ENCODE measurements at places on chromosomes 2 and 18.

GRCh38 chr2:8605351-8606065, 76.3 kb upstream of the ID2 start:
- DNase-seq = no peak

- no peak for DNase-seq
Measured at GRCh38 chr18:75455249-75456198, 28.0 kb upstream of the SMIM21 start.

- no peak for DNase-seq
Measured at GRCh38 chr18:23113576-23113975, 21.7 kb upstream of the CABLES1 start.

- no peak for DNase-seq
Measured at GRCh38 chr18:77114415-77115191, 18.0 kb downstream of the MBP start.

DNA sequence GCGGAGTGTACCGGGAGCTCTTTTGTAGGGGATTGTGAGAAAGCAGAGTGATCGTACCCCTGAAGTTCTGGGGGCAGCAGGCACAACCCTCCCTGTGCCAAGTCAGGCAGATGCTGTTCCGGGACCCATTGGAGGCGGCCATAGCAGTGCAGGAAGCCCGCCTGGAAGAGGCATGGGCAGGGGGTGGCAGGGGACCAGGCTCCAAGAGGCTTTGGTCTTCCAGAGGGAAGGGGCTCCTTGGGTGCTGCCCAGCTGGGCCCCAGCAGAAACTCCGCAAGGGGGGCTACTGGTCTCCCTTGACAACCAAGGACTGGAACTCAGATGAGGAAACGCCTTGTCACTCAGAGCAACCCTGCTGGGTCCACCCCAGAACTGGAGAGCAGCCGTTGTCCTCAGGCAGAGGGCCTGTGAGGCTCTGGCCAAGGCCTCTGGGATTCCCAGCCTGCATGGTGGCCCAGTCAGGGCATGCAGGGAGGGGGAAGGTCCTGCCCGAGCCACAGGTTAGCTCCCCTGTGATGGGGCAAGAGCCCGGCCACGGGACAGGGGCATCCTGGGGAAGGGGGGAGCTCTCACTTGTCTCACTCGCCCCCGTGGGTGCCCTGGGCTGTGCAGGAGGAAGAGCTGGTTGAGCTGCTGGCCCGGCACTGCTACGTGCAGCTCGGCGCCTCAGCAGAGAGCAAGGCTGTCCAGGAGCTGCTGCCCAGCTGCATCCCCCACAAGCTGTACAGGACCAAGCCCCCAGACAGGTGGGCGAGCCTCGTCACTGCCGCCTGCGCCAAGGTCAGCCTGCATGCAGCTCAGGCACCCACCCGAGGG, 21.0 kb upstream of the GPR17 start:
- DNase-seq = no peak

- DNase-seq = no peak
Measured at GRCh38 chr2:189543367-189543766, 37.2 kb downstream of the SLC40A1 start.

GRCh38 chr2:127676906-127677305, 1.6 kb upstream of the LIMS2 start:
- no peak for DNase-seq

- no peak for DNase-seq
Measured at GRCh38 chr2:67835266-67835665, 227.5 kb downstream of the C1D start.

- DNase-seq = no peak
Measured at GRCh38 chr2:12341920-12342319, 374.8 kb upstream of the TRIB2 start.

GRCh38 chr2:234304950-234305349, 191.9 kb downstream of the ARL4C start:
- DNase-seq = no peak

GRCh38 chr18:74784752-74785151, 187.1 kb downstream of the ZNF407 start:
- no peak for DNase-seq

GRCh38 chr2:180676520-180677025, 303.8 kb upstream of the UBE2E3 start:
- DNase-seq = no peak

GRCh38 chr18:61939046-61939674, 46.4 kb upstream of the RNF152 start:
- no peak for DNase-seq

GRCh38 chr2:18445433-18446320, 114.8 kb downstream of the RDH14 start:
- no peak for DNase-seq
